Mucosa of descending colon (tissue), 3 donors: ENCODE measurements at places on chromosomes 11 and 22. TPM values are rescaled to one million over a fixed set of nuclear protein-coding genes. Genes with fewer than 3 reads are reported as not detected.

SLC25A18 gene
- not detected for total RNA-seq

SLC1A2 gene
- 1.1 TPM for total RNA-seq

CHRM1 gene
- total RNA-seq: 0.89 TPM

FAM180B gene
- total RNA-seq: 0.36 TPM

DERL3 gene
- total RNA-seq: 4.4 TPM

RASSF10 gene
- total RNA-seq: 0.67 TPM

OR8A1 gene
- total RNA-seq: not detected

OR2D2 gene
- 0.28 TPM for total RNA-seq

OR52E8 gene
- total RNA-seq: not detected

SLC15A3 gene
- 18.4 TPM for total RNA-seq

OR5F1 gene
- not detected for total RNA-seq

FGF4 gene
- not detected for total RNA-seq

MS4A1 gene
- total RNA-seq: not detected

PKDREJ gene
- total RNA-seq: 0.35 TPM

MYBPC3 gene
- 0.09 TPM for total RNA-seq

PTPN5 gene
- total RNA-seq: 0.92 TPM

TUT1 gene
- 11.9 TPM for total RNA-seq

OR10A4 gene
- total RNA-seq: not detected

FBLN1 gene
- total RNA-seq: 88.3 TPM

DNA sequence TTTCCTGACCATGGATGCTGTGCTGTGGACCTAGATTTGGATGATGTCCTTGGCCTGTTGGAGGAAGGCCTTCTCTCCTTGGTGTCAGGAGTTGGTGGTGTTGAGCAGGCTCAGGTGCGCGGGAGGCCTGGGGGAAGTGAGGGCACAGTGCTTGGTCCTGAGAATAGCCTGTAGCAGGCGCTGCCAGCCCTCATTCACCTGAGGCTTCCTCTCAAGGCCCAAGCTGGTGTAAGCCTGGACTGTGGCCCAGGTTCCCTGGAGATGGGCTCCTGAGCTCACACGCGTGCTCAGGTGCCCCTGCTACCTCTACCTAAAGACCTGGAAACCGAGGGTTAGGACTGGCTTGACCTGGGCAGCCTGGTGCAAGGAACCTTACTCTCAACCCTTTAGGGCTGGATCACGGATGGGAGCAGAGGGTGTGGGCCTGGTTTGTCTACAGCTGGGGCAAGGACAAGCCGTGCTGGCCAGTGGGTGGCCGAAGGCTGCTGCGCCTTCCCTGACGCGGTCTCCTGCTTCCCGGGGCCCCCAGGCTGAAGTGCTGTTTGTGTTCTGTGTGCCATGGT, 7.8 kb upstream of the GRAMD4 start:
- DNase-seq: no peak

- no peak for DNase-seq
These were observed 900.3 kb downstream of the OPCML start for GRCh38 chr11:132631989-132632388.

GRCh38 chr22:44537467-44537866, 39.4 kb upstream of the RTL6 start:
- no peak for DNase-seq

GRCh38 chr22:43835736-43836135, 23.6 kb upstream of the EFCAB6 start:
- DNase-seq: no peak

- no peak for DNase-seq
These were observed 392.7 kb downstream of the GUCY1A2 start for GRCh38 chr11:106625566-106625965.

GRCh38 chr11:35126000-35126878, 12.7 kb upstream of the CD44 start:
- no peak for DNase-seq

- DNase-seq: no peak
These were observed 83.9 kb downstream of the ETS1 start for GRCh38 chr11:128503245-128503991.

DNA sequence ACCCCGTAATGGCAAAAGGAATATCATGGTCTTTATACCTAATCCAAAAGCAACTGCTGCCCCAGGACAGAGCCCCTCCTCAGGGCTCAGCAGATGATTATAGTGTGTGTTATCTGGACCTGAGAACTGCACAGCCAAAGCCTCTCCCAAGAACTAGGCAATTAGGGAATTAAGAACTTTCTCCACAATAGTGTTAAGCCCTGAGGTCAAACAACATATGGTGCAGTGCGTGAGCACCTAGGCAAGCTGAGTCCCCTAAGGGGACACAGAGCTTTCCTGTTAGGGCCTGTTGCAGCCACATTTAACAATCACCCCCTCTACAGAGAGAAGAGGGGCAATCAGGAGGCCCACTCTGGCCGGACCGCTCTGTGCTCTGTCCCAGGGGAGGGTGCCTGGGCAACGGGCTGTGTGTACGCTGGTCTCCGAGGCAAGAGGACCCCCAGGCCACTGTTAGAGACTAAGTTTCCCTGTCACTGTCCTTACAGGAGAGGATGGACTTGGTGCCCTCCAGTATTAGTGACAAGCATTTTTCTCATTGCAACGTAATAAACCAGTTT, 1.4 kb upstream of the KCNJ5 start:
- DNase-seq: no peak

GRCh38 chr11:56819916-56820315, 71.4 kb upstream of the OR9G4 start:
- no peak for DNase-seq

- no peak for DNase-seq
These were observed 1339.5 kb downstream of the BRD1 start for GRCh38 chr22:48488149-48488551.

DNA sequence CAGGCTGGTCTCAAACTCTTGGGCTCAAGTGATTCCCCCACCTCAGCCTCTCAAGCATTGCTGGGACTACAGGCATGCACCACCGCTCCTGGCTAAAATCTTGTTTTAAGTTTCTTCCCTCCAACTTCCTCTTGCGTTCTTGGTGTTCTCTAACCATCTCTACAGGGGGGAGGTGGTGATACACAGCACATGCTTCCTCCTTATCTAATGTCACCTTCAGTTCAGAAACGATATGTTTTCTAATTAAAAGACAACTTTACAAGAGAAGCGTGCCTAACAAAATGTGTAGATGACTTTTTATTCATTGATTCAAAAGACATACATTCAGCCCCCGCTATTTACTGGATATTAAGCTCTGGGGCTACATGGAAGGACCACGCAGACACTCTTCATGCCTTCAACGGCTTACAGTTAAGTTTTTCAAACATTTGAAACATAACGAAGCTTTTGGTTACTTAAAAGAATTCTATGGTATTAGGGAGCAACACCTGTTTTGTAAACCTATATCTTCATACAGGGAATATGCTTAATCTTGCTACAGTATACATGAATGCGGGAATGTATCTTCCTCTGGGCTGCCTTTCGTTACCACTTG, 933 bp upstream of the DLAT start:
- no peak for DNase-seq

DNA sequence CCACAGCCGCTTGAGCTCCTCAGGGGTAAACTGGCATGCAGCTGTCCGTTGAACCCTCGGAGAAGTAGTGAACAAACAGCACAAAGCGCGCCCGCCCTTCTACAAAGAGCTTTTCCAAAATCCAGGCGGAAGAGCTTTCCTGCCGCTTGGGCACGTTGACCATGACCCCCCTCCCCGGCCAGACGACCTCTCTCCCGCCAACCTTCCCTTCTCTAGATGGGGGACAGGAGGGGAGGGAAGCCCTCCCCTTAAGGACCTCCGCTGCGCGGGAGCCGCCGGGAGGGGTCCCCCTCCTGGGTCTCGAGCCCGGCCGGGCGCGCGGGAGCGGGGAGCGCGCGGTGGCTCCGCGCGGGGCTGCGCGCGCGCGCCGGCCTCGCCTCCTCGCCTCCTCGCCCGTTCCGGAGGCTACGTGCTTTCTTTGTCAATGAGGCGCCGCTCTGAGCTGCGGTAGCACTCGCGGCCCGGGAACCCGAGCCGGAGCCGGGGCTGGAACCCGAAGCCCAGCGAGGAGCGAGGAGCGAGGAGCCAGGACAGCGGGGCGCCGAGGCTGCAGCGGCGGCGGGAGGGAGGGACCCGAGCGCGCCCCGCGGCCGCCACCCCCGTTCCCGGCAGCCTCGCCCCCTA, 118.6 kb downstream of the HIPK3 start:
- no peak for DNase-seq

GRCh38 chr11:64694026-64694755, 28.8 kb downstream of the NRXN2 start:
- DNase-seq: no peak

GRCh38 chr11:72578991-72579815, 95.0 kb downstream of the PDE2A start:
- no peak for DNase-seq

DNA sequence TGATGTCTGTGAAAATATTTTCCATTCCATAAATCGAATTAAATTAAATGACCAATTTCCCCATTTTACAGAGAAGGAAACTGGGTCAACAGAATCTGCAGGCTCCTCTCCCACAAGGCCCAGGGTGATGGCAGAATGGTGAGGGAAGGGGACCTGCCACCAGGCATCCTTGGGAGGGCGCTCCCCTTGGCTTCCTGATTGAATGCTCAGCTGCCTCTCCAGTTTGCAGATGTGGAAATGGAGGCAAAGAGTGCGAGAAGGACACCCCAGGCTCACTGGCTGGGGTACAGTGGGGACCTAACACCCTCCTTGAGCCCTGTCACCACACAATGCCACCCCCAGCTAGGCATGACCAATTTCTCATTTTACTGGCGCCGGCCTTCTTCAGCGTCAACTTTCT, 28.5 kb upstream of the CSNK1E start:
- DNase-seq: no peak

GRCh38 chr11:3080104-3080503, 22.9 kb upstream of the CARS1 start:
- no peak for DNase-seq

DNA sequence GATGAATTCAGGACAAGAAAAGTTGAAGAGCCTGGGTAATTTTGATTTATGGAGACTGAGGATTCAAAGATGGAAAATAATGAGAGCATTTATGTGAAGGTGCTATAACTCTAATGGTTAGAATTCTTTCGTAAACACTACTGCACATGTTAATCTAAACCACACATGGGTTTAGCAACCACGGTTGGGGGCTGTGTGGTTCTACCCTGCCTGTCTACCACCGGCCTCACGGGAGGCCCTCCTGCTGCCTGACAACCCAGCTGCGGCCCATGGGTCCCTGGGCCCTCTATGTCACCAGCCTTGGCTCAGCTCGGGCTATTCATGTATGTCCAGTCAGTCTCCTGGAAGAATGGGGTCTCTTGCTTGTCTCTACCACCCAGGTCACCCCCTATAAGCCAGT, 68.5 kb upstream of the ARFGAP3 start:
- no peak for DNase-seq

- DNase-seq: no peak
These were observed 61.9 kb downstream of the EHF start for GRCh38 chr11:34682825-34683224.

- no peak for DNase-seq
These were observed 1.7 kb upstream of the INCENP start for GRCh38 chr11:62122076-62122475.

- DNase-seq: no peak
These were observed 4.5 kb upstream of the NEFH start for GRCh38 chr22:29475550-29475949.

GRCh38 chr22:21927174-21927823, 25.3 kb downstream of the PPM1F start:
- DNase-seq: no peak

DNA sequence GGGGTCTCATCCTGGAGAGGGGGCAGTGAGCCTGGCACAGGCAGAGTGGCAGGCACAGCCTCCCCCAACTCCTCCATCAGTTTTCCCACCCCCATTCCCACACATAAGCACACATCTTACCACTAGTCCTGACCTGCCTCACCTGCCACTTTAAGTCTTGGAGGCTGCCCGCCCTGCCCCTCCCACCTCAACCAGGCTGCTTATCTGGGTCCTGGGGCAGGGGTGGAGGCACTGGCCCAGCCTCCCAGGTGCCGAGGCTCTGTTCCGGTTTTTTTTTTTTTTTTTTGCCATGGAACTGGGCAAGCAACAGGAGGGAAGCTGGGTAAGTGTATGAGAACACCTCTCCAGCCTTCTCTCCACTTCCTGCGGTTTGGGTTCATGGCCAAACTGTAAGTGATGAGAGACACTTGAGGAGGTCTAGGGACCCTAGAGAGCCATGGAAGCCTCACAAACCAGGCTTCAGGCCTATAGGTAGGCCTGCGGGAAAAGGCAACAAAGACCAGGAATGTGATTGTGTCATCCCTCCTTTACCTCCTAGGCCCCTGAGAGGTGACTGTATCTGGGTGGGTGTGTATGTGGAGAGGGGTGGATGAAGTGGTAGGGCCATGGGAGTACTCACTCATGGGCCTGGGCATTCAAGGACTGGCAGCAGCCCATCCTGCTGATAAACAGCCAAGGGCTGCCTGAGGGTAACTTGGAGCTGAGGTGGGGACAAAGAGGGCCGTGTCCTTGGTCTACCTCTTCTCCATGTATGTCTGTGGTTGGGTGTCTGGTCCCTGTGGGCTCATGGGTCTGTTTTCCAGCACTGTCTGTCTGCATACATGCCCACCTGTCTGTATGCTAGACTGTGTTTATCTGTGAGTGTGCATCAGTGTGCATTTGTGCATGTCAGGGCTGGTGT, 22.6 kb downstream of the PHLDB1 start:
- peak; percentile 84 for DNase-seq

- DNase-seq: no peak
These were observed 31.6 kb upstream of the ME3 start for GRCh38 chr11:86703987-86704386.

GRCh38 chr22:50224071-50224470, 20.8 kb downstream of the TUBGCP6 start:
- no peak for DNase-seq

DNA sequence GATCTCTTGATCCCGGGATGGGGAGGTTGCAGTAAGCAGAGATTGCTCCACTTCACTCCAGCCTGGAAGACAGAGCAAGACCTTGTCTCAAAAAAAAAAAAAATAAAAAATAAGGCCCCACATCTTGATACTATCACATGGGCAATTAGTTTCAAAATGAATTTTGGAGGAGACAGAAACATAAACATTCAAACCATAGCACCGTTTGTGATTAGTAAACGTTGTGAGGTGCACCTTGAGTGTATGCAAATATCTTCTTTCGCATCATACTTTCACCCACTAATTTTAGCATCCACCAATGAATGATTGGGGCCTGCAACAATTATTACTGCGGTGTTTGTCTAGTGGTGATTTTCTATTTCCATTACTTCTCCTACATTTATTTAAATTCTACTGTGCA, 11.0 kb upstream of the SPDYC start:
- no peak for DNase-seq

DNA sequence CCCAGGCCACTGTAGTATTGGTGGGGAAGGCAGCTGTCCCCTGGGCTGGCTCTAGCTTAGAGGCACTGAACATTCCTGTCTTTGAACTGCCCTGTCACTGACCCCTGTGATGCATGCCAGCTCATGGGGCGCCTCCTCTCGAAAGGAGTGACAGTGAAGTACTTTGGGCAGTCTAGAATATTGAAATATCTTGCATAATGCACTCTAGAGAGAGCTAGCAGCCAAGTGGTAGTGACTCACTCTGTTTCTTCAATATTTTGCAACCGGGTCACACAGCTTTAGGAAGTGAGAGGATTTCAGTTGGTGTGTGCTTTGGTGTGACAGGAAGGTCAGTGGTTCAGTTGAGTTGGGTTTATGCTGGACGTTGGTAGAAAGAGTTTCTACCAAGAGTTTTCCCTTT, 35.5 kb upstream of the ST14 start:
- DNase-seq: no peak

- DNase-seq: no peak
These were observed 70.1 kb downstream of the LIF start for GRCh38 chr22:30176431-30176830.
